Motor neuron (in vitro differentiated cells): ENCODE measurements at places on chromosomes 2 and 18.
A peak's percentile ranks its signal among the peaks of the same experiment; 100 is the strongest.

DNA sequence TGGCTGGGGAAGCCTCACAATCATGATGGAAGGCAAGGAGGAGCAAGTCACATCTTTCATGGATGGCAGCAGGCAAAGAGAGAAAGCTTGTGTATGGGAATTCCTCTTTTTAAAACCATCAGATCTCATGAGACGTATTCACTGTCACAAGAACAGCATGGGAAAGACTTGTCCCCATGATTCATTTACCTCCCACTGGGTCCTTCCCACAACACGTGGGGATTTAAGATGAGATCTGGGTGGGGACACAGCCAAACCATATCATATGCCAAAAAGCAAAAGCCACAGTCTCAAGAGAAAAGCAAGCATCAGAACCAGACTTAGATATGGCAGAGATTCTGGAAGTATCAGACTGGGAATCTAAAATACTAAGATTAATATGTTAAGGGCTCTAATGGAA lies 30.0 kb upstream of the SCRN3 start:
- ATAC-seq, result no peak

GRCh38 chr18:56458770-56459712 lies 179.4 kb downstream of the TXNL1 start:
- ATAC-seq, result no peak

- ATAC-seq, result no peak
Measured at GRCh38 chr2:216635171-216635570, 2.0 kb downstream of the IGFBP2 start.

- no peak for ATAC-seq
Measured at GRCh38 chr2:45637440-45637839, 14.0 kb upstream of the PRKCE start.

DNA sequence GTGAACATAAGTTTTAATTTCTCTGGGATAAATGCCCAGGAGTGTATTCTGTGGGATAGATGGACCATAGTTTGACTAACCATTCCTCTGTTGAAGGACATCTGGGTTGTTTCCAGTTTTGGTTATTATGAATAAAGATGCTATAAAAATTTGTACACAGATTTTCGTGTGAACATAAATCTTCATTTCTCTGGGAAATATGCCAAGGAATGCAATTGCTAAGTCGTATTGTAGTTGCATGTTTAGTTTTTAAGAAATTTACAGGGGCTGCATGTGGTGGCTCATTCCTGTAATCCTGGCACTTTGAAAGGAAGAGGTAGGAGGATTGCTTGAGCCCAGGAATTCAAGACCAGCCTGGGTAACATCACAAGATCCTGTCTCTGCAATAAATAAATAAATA lies 6.9 kb upstream of the SLC11A1 start:
- ATAC-seq, result no peak

DNA sequence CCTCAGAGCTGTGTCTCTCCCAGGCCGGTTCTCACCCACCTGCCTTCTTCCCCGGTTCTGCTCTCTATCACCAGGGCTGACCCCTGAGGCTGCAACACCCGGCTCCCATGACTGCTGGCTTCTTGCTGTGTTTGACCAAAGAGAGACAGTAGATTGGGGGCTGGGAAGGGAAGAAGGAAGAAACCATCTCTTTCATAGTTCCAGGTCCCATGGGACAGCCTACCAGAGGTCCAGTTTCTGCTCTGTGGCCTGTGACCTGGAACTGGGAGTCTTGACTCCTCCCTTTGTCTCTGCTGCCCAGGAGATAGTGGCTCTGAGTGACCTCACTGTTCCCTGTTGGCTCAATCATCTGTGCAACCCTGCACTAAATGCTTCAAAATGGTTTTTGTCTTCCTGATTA lies 38.1 kb downstream of the ALPK2 start:
- no peak for ATAC-seq

GRCh38 chr2:112173646-112174319 lies 35.6 kb downstream of the FBLN7 start:
- ATAC-seq, result no peak

GRCh38 chr18:55577812-55578539 lies 10.0 kb downstream of the TCF4 start:
- no peak for ATAC-seq

- no peak for ATAC-seq
Measured at GRCh38 chr2:180003073-180003472, 4.0 kb downstream of the CWC22 start.

DNA sequence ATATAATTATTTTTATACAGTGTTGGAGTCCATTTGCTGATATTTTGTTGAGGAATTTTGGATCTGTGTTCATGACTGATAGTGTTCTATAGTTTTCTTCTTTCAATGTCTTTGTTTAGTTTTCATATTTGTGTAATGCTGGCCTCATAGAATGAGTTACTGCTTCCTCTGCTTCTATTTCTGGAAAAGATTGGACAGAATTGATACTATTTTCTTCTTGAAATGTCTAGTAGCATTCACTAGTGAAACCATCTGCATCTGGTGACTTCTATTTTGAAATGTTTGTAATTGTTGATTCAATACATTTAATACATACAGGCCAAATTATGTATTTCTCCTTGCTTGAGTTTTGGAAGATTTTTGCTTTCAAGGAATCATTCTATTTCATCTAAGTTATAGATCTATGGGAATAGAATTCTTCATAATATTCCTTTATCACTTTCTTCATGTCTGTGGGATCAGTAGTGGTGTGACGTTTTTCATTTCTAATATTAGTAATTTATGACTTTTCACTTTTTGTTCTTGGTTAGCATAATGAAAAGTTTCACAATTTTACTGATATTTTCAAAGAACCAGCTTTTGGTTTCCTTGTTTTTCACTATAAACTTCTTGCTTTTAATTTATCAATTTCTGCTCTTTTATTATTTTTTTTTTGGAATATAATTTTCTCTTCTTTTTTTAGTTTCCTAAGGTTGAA lies 509.9 kb upstream of the VRK2 start:
- no peak for ATAC-seq

- peak; percentile 90 for ATAC-seq
Measured at GRCh38 chr2:234355021-234355720, 141.7 kb downstream of the ARL4C start.

DNA sequence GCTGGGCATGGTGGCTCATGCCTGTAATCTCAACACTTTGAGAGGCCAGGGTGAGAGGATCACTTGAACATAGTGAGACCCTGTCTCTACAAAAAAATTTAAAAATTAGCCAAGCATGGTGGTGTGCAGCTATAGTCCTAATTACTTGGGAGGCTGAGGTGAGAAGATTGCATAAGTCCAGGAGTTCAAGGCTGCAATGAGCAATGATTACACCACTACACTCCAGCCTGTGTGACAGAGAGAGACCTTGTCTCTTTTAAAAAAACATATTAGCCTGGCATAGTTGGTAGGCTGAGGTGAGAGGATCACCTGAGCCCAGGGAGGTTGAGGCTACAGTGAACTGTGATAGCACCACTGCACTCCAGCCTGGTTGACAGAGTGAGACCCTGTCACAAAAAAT lies 13.7 kb downstream of the TRAPPC8 start:
- ATAC-seq, result no peak

GRCh38 chr2:127887776-127888130 lies 2.0 kb upstream of the AMMECR1L start:
- ATAC-seq, result no peak

GRCh38 chr18:51523671-51524070 lies 326.2 kb upstream of the MEX3C start:
- no peak for ATAC-seq

- ATAC-seq, result no peak
Measured at GRCh38 chr2:32136097-32136496, 29.6 kb upstream of the SLC30A6 start.

- ATAC-seq, result no peak
Measured at GRCh38 chr18:49247781-49248180, 212.7 kb downstream of the DYM start.

GRCh38 chr18:60311676-60312360 lies 60.8 kb downstream of the MC4R start:
- no peak for ATAC-seq

DNA sequence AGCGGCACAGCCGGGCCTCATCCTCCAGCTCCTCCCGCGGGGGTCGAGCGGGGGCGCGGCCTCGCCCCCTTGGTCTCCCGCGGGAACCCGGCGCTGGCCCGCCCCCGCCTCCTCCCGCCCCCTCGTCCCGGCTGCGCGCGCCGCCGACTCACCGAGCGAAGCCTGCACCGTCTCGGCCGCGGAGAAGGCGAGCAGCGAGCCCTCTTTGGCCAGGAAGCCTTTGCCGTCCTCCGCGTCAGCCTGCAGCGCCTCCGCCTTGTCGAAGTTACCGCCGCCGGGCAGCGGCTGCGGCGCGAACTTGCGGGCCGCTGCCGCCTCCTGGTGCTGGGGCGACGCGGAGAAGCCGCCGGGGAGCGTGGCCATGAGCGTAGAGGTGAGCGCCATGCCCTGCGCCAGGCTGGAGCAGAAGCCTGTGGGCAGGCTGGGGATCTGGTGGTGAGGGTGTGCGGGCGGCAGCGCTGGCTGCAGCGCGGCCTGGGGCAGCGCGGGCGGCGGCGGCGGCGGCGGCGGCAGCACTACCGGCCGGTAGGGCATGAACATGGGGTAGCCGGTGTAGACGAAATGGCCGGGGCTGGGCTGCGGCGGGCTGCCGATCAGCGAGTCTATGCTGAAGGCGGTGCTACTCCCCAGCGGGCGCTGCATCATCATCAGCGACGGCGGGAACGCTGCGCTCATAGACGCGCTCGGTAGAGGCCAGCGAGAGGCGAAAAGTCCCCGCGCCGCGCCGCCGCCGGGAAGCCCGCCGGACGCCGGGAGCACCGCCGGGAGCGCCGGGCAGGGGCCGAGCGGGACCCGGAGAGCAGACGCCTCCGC lies 683 bp downstream of the GBX2 start:
- ATAC-seq, result peak; percentile 10

- no peak for ATAC-seq
Measured at GRCh38 chr2:47636596-47637264, 146.2 kb upstream of the MSH6 start.

DNA sequence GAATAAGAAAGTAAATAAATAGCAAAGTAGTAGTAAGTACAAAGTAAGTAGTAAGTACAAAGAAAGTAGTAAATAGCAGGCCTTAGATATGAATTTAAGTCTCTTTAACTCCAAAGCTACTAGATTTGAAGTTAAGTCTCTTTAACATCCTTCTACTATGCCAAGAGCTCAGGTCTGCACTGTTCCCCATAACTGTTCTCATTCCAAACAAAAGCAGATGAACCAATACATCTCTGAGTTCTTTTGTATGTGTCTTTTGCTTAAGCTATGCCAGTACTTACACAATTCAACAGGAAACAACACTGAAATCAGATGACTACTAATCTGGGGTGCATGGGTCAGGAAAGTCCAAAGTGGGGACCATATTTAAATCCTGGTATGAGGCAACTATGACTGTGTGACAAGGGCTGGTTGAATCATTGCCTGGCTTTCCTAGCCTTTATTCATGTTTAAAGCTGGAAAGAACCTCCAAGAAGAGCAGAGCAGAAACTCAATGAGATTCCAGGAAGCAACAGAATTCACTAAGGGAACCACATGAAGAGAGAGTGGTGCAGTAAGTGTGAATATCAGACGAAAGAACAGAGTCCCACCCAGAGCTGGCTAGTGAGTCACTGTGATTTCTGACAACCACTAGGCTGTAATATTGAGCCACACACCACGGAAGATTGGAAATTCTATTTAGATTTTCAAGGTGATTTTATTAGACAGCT lies 51.0 kb upstream of the CYP26B1 start:
- ATAC-seq, result peak; percentile 87

GRCh38 chr2:78870343-78870967 lies 155.0 kb upstream of the REG3G start:
- no peak for ATAC-seq

DNA sequence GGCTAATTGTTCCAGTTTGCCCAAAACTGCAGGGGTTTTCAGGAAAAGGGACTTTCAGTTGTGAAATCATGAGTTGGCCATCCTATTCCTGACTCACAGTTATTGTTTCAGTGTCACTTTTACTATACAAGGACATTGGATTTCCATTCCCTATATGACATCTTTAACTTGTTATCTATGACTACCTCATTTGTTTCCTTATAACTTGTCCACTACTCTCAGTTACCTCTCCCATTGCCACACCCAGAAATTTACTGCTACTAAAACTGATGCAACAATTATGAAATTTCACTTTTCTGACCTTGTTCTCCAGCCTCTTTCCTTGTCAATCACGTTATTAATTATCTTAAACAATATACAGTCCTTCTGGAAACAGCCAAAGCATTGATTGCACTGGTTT lies 116.5 kb upstream of the ZNF804A start:
- ATAC-seq, result no peak

GRCh38 chr2:234671716-234672115 lies 174.8 kb upstream of the ARL4C start:
- ATAC-seq, result no peak

DNA sequence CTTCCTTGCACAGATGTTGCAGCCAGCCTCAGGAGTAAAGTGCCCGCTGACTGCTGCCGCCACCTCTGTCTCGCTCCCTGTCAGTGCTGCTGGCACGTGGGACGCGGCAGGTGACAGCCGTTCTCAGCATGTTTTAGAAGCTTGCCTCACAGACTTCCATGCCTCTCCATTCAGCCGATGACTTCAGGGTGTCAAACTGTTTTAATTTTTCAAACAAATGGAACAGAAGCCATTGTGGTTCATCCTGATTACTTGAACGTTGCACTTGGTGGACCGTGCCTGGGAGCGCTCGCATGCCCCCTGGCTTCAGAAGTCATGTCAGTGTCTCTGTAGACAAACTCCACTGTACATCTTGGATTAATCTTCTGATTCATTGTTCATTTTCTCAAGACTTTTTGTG lies 62.7 kb upstream of the EML6 start:
- no peak for ATAC-seq

DNA sequence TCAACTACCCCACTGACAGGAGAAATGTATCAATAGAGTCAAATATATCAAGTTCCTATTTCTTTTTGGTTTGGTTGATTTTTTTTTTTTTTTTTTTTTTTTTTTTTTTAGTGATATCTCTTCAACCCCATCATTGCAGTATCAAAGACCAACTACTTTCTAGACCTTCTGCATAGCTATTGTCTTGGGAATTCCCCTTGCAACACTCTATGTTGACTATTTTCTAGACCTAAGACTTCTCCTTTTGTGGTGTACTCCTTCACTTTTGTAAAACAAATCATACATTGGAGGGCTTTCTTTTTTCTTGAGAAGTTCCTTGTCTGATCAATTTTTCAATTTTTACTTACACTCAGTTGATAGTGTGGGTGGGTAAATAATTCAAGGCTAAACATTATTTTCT lies 46.5 kb upstream of the NR4A2 start:
- ATAC-seq, result no peak

DNA sequence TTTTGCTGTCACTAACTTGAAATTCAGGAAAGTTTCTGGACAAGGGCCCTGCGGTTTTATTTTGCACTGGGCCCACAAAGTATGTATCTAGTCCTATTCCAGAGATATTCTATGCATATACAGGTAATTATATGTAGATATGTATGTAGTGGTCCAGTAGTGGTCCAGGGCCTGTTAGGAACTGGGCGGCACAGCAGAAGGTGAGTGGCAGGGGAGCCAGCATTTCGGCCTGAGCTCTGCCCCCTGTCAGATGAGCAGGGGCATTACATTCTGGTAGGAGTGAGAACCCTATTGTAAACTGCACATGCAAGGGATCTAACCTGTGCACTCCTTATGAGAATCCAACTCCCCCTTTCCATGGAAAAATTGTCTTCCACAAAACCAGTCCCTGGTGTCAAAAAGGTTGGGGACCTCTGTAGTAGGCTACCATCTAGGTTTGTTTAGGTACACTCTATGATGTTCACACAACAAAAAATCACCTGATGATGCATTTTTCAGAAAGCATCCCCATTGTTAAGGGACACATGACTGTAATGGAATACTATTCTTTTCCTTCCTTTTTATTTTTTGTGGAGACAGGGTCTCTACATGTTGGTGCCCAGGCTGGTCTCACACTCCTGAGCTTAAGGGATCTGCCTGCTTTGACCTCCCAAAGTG lies 2.8 kb upstream of the PPP4R3B start:
- no peak for ATAC-seq

GRCh38 chr18:52875725-52876124 lies 535.7 kb downstream of the DCC start:
- ATAC-seq, result no peak
